Suppressor macrophage (primary cell): ENCODE measurements at places on chromosomes 3 and 15.

DNA sequence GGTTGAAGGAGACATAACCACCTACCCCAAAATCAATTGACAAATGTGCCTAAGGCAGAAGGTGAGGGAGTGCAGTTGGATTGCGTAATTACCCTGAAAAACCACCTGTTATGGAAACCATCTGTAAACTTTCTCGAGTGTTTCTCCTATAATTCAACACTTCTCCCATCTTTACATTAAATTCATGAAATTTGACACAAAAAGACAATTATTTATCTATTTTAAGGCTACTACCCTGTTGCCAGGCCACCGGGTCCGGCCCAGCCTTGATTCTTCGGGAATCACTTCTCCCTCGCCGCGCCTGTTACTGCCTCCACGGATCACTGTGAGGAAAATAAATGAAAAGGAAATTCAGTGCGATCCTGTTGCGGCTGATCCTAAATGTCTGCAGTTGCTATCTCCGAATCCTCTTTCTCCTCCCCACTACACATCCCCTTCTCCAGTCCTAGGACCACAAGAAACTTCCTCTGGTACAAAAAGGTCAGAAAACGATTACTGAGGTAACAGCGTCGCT is 646 bp downstream of the IQCB1 start:
- DNase-seq = peak; percentile 30

GRCh38 chr3:107985496-107985895 is 105.3 kb downstream of the CD47 start:
- peak; percentile 70 for DNase-seq

GRCh38 chr3:13080591-13080990 is 7.4 kb upstream of the IQSEC1 start:
- DNase-seq = no peak

- peak; percentile 94 for DNase-seq
These were observed 60.5 kb upstream of the KLF13 start for GRCh38 chr15:31265871-31266711.

DNA sequence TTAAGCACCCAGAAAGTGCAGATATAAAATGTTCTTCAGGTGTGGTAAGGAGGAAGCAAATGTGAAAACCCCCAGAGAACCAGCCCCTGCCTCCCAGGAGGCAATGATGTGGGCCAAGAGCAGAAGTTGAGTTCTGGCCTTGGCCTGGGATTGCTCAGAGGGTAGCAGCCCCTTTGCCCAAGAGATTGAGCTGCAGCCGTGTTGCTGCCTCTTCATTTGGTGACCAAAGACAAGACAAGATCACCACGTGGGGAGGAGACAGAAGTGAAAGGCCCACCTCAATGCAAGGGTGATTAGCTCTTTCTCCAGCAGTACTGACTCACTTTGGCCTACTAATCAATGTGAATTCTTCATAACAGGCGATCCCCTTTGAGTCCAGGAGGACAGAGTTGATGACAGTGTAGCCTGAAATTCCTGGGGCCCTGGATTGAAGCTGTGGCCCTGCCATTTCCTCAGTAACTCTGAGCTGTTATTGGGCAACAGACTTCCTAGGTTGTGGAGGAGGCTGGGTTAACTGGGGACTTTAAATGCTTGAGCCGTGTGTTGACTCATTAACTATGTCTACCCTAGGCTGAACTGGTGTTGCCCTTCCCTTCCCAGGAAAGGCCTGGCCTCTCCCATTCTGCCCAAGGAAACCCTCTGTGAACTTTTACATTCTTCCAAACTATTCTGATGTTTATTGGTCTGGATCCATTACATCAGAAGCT is 86.5 kb downstream of the ST6GAL1 start:
- DNase-seq = peak; percentile 82

DNA sequence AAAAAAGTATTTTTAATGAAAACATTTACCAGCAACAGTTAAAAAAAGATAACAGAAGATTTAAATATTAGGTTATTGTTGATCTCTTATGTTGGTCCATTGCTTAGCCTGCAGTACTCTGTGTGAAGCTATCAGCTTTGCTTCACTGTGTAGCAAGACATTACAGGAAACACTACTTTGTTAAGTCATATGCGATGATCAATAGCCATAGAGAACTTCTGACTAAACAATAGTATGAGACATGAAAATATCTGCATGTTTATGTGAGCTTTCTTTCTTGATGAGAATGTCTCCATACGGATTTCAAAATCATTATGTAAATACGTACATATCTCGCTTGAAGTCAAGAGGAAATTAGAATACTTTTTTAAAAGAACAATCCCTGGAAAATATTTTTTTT is 27.0 kb upstream of the CAPN3 start:
- DNase-seq = no peak

DNA sequence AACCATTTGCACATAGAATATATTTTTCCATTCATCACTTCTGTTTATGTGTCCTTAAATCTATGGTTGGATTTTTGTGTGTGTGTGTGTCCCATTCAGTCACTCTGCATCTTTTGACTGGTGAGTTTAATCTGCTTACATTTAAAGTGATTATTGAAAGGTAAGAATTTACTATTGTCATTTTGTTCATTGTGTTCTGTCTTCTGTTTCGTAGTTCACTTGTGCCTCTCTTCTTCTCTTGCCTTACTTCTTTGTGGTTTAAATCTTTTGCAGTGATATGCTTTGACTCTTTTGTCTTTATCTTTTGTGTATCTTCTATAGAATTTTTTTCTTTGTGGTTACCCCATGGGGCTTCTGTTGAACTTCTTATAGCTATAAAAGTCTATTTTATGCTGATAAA is 166.3 kb upstream of the UBE3A start:
- DNase-seq = no peak

- DNase-seq = no peak
These were observed 4.1 kb upstream of the CALML4 start for GRCh38 chr15:68209272-68209671.

GRCh38 chr15:63054985-63055384 is 12.4 kb downstream of the TPM1 start:
- DNase-seq = no peak

DNA sequence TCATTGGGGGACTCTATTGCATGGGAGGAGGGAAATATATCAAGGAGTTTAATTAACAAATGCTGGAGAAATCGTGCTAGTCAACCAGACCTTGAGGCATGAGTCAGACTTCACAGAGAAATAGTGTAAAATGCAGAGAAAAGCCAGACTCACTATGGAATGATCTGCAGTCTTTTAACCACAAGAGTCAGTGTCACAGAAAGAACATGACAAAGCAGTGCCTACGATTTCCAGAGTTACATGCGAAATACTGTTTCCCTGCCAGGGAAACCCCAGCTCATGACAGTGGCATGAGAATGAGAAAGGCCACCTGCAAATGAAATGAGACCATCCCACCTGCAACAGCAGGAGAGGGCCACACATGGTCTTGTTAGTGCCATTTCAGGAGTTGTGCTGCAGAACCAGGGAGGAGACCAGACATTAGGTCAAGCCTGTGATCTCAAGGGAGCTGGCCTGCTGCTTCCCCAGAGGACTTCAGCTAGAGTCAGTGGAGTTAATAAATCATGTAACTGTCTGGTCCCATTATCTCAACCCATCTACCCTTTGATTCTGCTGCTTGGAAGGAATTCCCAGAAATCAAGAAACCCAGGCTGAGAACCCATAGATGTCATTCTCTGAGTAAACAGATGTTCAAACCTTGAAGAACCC is 79.0 kb downstream of the ERC2 start:
- no peak for DNase-seq

DNA sequence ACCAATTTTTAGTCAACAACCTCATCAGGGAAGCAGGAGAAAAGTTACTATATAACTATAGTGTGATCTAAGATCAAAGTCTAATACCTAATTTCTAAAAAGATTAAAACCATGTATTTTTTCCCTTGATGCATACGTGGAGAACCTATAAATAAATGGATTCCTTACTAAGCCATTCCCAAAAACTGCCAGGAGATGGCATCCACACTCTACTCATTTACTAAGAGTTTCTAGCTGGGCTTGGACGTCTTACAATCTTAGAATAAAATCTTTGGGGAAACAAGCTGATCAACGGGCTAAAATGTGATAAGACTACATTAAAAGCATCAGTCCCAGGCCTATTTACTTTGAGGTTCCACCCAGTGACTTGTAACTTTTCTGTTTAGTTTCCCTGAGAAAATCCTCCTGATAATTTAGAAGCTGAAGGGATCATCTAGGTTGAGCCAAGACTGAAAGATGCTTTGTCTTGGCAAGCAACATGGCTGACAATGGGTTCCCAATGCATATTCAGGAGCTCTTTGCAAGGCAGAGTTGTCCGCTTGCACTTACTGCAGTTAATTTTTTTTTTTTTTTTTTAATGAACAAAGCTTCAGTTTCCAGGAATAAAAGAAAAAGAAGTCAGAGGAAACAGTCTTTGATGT is 85.5 kb upstream of the FGF12 start:
- peak; percentile 64 for DNase-seq

GRCh38 chr3:62371720-62372591 is 1.4 kb downstream of the FEZF2 start:
- no peak for DNase-seq

- no peak for DNase-seq
These were observed 19.0 kb downstream of the GORASP1 start for GRCh38 chr3:39088456-39088855.

- no peak for DNase-seq
These were observed 52.4 kb downstream of the VGLL3 start for GRCh38 chr3:86938416-86939105.

DNA sequence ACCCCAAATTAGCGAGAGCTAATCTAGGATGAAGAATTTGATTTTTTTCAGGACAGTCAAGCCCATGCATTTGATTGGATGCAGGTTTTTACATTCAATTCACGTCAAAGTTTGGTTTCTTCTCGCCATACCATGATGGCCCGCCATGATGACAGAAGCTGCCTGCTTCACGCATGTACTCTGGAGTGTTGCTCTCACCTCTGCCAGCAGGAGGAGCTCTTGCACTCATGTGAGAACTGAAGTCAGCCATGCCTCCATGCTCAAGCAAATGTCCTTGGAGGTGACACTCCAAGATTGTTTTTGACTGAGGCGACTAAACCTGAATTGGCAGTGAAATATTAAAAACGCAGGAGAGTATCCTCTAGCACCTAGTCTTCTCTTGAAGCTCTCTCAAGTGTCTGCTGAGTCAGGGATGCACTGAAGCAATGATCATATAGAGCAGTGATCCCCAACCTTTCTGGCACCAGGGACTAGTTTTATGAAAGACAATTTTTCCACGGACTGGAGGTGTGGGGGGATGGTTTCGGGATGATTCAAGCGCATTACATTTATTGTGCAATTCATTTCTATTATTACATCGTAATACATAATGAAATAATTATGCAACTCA is 120.9 kb downstream of the SAMMSON start:
- peak; percentile 83 for DNase-seq

DNA sequence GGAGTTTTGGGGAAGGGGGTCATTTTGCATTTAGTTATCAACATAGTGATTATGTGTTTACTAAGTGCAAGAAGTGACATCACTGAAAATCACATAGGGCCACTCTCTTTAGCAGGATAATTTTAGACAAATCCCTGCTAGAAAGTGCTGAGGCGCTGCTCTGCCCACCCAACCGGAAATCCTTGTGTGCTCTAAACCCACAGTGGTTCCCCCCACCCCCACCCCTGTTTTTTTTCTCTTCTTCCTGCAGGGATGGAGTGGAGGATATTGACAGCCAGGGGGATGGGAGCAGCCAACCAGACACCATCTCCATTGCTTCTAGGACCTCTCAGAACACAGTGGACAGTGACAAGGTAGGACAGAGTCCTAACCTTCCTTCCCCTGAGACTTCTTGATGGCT is 234.2 kb upstream of the UMPS start:
- DNase-seq = no peak

DNA sequence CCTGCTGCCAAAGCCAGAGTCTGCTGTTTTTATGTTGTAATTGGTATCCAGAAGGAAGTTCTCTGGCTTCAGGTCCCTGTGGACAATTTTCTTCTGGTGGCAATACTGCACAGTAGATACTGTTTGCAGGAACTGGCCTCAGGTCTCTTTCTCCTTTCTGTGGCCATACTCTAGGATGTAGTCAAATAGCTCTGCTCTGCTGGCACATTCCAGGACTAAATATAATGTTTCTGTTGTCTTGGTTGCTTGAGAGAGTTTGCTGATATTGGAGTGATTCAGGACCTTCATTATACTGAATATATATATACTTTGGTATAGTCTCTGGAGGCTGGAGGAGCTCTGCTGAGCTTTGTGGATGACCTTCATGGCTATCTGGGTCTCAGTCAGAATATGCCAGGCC is 23.1 kb downstream of the RAB7A start:
- no peak for DNase-seq

DNA sequence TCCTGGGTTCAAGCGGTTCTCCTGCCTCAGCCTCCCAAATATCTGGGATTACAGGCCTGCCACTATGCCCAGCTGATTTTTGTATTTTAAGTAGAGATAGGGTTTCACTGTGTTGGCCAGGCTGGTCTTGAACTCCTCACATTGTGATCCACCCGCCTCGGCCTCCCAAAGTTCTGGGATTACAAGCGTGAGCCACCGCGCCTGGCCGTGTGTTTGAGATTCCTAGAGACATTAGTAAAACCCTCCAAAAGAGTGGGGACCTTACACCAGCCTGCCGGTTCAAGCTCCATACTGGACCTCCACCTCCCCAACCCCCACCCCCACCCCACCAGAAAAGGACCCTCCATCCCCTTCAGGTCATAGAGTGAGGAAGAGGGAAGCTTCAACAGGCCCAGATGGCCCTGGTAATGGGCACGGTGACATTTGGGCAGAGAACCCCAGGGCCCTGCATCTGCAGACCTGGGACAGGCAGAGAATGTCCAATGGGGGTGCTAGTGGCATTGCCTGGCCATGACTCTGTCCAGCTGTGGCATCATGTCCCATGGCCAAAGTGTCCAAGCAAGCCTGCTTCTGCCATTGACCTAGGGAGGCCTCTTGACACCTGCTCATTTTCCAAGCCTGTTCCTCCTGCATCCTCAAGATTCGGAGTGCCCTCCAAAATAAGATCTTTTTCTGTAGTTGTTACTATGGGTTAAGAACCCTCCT is 108.9 kb upstream of the KLF13 start:
- DNase-seq = no peak

- DNase-seq = peak; percentile 81
These were observed 452 bp upstream of the SV2B start for GRCh38 chr15:91099616-91099994.

DNA sequence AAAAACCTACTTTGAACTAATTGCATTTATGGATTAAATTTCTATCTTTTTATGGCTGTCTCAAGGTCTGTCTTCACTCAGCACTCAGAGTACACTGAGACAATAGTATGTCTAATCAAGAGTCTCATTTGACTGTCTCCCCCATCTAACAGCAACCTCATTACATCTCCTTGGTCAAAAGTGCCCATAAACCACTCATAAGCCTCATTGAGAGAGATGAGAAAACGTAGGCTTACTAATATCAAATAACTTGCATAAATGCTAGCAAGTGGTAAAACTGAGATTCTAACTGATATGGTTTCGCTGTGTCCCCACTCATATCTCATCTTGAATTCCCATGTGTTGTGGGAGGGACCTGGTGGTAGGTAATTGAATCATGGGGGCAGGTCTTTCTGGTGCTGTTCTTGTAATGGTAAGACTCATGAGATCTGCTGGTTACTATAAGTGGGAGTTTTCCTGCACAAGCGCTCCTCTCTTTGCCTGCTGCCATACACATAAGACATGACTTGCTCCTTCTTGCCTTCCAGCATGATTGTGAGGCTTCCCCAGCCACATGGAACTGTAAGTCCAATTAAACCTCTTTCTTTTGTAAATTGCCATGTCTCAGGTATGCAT is 113.9 kb downstream of the TFDP2 start:
- no peak for DNase-seq

- peak; percentile 87 for DNase-seq
These were observed 60.5 kb downstream of the TOP2B start for GRCh38 chr3:25604107-25604805.

- no peak for DNase-seq
These were observed 247.7 kb upstream of the CDIN1 start for GRCh38 chr15:36331531-36332275.

GRCh38 chr3:115341208-115341607 is 194.1 kb upstream of the ZBTB20 start:
- no peak for DNase-seq
